ENCODE measurements at places on chromosomes 3 and 15.

DNA sequence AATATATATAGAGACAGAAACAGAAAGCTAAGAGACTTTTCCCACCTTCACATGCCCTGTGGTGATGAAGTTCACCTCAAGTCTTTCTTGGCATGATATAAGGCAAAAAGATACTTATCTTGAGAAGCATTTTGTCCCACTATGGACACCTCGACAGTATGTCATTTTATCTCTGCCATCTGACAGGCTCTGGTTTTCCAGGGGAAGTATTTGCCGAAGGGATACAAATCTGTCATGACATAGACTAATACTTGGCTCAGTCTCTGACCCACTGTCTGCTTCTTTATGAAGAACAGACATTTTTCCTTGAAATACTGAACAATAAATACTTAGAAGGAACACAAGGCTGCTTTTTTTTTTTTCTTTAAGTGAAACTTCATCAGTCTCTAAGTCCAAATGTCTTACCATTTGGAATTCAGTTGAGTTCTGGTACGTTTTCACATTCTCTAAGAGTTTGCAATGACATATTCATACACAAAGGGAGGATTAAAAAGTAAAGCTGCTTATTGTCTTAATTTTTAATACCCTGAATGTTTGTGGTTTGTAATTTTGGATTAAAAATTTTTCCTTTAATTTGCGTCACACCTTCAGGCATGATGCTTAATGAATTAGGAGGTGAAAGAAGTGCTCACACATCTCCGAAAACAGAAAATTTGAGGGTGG, 87.8 kb upstream of the LMOD3 start:
- DNase-seq, result no peak

DNA sequence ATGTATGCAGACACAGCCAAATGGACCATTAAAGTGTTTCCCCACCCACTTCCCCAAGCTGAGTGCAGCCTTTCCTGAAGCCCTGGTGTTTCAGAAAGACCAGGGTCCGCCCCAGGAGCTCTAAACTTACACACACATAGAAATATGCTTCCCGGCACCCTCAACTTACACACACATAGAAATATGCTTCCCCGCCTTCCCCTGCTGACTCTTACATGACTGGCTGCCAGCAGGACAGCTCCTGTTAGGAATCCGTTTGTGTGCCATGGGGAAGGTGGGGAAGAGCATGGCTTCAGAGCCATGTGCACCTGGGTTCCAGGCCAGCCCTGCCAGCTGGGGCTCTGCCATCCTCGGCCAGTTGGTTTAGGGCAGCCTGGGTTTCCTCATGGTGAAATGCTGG, 3.6 kb downstream of the CLEC3B start:
- no peak for DNase-seq

DNA sequence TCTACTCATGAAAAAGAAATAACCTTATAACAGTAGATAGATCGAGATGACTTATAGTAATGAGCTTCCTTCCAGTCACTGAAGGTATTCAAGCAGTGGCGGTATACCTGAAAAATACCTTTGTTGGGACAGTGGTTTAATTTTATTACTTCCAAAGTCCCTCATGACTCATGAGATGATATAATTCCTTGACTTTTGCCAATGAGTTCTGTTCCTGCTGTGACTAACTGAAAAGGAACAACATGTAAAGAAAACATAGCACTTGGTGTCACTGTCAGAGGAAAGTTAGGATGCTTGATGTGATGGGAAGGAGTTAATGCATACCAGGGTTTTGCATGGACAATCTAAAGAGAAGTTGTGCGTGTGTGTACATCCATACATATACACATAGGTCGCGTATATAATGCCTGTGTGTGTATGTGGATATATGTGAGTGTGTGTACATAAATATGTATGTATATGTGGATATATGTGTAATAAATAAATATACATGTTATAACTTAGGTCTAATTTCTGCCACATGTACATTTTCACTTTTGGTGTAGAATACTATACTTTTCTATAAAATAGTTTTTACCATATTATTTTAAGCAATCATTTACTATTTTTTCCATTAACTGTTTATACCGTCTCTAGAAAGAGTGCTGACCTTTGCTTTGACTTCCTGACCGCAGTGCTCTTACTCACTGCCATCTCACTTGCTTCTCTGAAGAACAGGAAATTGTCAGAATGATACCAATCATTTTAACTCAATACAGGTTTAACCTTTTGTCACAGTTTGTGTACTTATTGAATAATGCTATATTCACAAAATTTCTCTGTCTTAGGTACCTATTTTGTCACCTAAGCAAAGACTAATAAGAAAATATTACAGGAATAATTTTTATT, 12.6 kb upstream of the PAK2 start:
- DNase-seq, result no peak

DNA sequence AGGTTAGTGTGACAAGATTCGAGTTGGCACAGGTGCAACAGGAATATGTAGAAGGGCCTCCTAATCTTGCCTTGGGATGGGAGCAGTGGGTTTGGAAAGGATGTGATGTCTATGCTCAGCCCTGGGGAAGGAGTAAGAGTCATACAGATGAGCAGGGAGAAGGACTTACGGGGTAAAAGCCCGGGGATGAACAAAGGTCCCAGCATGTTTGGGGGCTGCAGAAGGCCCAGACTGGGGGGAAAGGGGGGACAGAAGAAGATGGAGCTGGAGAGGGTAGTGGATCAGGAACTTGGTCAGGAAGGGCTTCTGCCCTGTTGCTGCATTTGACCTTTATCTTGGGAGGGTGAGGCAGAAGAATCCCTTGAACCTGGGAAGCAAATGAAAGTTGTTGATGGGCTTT, 240.1 kb upstream of the ST8SIA2 start:
- DNase-seq, result no peak

GRCh38 chr3:65196663-65197062, 508.9 kb upstream of the ADAMTS9 start:
- no peak for DNase-seq

DNA sequence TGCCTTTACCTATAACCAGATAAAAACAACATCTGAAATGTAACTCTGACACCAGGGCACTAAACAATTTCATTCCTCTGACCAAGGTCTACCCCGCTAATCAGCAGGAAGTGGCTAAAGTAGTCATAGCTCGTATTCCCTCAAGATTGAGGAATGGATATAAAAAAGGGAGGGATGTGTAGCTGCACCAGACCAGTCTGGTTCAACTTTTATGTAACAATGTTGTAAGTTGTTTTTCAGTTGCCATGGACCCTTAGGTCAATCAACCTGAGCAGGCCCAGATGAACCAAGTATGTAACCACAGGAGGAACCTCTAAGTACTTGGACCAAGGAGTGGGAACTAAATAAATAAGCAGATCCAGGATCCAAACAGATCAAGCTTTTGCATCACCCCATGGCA, 28.4 kb upstream of the IFT57 start:
- DNase-seq, result no peak

GRCh38 chr3:72150634-72151412, 365.9 kb upstream of the PROK2 start:
- no peak for DNase-seq

- DNase-seq, result no peak
These were observed 770.0 kb downstream of the GRM7 start for GRCh38 chr3:7630925-7631324.

DNA sequence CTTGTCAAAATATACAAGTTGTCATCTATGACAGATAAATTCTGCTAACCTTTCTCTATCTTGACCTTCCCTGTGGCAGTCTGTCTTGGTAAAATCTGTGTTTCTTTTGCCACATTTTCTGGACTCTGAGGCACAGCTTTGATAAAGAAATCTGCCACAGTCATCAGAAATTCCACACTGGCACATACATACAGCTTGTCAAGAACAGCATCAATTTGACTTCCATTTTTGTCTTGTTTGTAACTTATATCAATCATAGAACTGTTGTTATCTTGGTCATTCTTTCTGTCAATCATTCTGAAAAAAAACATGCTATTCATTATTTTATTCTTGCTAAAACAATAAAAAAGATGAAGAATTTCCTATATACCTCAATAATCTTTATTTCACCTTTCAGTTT, 130.8 kb downstream of the VPS13C start:
- no peak for DNase-seq

- no peak for DNase-seq
These were observed 6.5 kb downstream of the ALG3 start for GRCh38 chr3:184242297-184242685.

DNA sequence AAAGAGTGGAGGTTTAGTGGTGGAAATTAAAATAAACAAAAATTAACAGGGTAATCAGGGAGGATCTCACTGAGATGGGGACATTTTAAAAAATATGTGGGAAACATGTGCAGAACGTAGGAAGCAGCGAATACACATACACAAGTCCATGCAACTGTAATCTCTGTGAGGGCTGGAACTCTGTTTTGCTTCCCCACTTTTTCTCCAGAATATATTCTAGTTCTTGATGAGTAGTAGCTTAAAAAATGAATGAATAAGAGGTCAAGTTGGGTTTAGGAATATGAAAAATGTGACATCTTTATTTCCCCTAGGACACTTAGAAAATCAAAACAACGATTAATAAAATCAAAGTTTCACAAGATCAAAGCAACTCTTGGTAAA, 312.2 kb upstream of the ZNF717 start:
- DNase-seq, result no peak

DNA sequence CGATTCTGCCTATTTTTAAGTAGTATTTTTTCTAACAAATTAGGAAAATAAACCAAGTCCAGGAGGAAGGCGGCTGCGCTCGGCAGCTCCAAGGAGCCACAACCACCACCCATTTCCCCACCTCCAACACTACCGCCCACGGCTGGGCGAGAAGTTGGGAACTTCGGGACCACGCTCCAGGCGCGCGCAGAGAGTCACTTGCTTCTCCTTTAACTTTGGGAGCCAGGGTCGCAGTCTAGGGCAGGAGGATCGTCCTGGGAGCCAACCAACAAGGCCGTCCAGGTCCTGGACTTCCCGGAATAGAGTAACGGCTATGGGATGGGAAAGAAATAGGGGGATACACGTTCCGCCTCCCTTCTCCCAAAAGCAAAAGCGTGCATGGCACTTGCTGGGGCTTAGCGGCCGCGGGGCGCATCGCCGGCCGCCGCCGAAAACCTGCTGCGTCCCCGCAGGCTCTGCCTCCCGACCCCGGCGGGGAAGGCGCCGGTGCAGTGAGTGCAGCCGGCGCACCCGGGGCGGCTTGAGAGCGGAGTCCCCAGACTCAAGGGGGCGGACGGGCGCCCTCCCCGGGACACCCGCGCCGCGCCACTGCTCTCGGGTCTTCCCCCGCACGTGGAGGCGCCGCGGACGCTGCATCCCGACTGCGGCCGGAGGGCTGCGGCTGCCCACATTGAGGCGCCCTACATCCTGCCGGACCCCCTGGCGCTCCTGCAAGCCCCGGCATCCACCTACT, 699 bp downstream of the MEGF11 start:
- DNase-seq, result no peak

Data from stimulated activated CD4-positive, alpha-beta T cell treated with anti-CD3 and anti-CD28 coated beads, TNF-alpha, amount 100 ng/mL, for 48 hours (primary cell).